ENCODE measurements at places on chromosomes 6 and 20.

GRCh38 chr6:48775157-48775556, 664.2 kb upstream of the PTCHD4 start:
- no peak for DNase-seq

GRCh38 chr6:87165185-87165584, 9.8 kb downstream of the ZNF292 start:
- DNase-seq = no peak

GRCh38 chr20:51404297-51405060, 138.0 kb downstream of the NFATC2 start:
- DNase-seq = peak; percentile 71

DNA sequence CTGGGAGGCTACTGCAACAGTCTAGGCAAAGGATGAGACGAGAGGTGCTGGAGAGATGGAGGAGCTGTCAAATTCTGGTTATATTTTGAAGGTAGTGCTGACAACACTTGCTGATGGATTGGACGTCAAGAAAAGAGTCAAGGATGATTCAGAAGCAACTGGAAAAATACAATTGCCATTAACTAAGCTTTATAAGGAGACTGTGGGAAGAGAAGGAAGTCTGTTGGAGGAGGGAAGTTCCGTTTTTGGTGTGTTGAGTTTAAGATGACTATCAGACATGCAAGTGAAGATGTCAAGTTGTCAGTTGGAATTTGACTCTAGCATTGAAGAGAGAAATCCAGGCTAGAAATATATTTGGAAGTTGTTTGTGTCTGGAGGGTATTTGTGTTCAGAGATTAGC, 358.1 kb downstream of the RNGTT start:
- DNase-seq = no peak

Data from stimulated activated CD4-positive, alpha-beta T cell treated with anti-CD3 and anti-CD28 coated beads, Interleukin-2, amount 100 ng/mL, for 4 hours (primary cell).